Muscle of back (tissue), 13 donors: ENCODE measurements at places on chromosomes 4 and X.

DNA sequence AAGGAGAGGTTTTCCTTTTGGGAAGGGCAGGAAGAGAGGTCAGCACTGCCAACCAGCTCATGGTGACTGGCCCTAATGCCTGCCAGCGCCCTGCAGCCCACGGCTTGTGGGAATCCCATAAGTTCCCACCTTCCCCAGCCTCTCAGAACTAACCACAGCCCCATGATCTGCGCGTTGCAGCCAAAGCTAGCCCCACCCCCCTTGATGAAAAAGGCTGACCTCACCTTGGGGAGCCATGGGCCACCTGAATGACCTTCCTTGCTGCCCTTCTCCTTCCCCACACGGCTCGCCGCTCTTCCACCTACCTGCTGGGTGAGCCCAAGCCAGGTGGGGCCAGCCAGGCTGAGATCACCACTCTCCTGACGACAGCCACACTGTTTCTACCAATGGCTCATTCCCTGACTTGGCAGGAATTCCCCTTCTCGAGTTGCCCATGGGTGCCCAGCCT is 3.9 kb upstream of the ELF4 start:
- no peak for DNase-seq

GRCh38 chr4:41318839-41319530 is 62.3 kb downstream of the UCHL1 start:
- no peak for DNase-seq

GRCh38 chr4:133152330-133152821 is 3.3 kb downstream of the PCDH10 start:
- no peak for DNase-seq

DNA sequence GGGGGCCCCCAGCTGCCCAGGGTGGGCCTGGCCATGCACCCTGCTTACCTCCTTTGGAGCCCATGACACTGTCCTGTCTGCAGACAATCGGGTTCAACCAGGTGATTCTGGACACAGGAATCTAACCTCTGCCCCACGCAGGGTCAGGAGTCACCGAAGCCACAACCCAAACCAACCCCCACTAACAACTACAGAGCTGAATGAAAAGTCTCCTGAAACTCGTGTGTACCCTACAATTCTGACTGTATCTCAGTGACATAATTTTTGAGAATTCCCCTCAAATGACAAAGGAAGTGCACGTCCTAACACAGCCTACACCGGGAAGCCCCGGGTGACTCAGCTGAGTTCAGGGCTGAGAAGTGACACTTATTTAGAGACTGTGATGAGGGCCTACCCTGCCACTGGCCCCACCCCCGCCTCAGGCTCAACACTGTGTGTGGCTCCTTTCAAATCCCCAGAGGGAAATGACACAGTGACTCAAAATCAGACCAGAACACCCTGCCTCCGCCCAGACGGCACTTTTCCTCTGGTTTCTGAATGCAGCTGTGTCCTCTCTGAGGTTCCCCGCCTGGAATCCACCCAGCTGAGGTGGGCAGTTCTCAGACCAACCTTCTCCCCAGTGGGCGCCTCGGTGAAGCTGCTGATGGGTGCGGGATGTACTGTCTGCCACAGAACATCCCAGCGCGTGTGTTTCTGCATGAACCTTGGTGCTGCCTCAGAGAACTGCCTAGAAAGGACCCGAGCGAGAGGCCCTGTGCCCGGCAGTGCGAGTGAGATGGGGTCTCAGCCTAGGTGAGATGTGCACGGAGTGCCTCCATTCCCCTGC is 9.9 kb downstream of the TNIP2 start:
- no peak for DNase-seq

GRCh38 chrX:10707773-10708172 is 87.4 kb upstream of the MID1 start:
- no peak for DNase-seq

GRCh38 chr4:180557950-180558349 is 1685.3 kb upstream of the TENM3 start:
- DNase-seq, result no peak

GRCh38 chr4:96016634-96017299 is 176.9 kb downstream of the PDHA2 start:
- DNase-seq, result no peak

GRCh38 chr4:164251257-164251656 is 502.7 kb upstream of the SMIM31 start:
- no peak for DNase-seq

GRCh38 chr4:149708513-149709130 is 107.0 kb downstream of the IQCM start:
- no peak for DNase-seq
